Stimulated activated CD8-positive, alpha-beta memory T cell treated with anti-CD3 and anti-CD28 coated beads, Interleukin-2, amount 100 ng/mL, for 48 hours (primary cell): ENCODE measurements at places on chromosomes 3 and 15.

- no peak for DNase-seq
Observed at GRCh38 chr15:62770752-62771151, 271.8 kb upstream of the TPM1 start.

GRCh38 chr3:37396731-37397130, 222.3 kb upstream of the LRRFIP2 start:
- DNase-seq = no peak

DNA sequence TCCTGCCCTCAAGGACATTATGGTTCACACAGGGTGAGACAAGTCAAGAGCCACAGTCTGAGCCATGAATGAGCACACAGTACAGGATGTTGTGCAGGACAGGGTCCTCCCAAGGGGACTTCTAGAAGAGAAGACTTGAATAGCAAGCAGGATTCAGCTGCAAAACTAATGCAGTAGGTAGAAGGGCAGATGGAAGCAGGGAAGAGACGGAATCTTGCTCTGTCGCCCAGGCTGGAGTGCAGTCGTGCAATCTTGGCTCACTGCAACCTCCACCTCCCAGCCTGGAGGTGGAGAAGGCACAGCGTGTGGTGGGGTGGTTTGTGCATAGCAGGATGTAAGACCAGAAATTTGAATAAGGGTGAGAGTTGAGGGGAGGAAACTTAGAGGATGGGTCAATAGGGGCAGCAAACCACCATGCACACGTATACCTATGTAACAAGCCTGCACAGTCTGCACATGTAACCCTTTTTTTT, 8.0 kb downstream of the BCL2L10 start:
- DNase-seq = no peak

DNA sequence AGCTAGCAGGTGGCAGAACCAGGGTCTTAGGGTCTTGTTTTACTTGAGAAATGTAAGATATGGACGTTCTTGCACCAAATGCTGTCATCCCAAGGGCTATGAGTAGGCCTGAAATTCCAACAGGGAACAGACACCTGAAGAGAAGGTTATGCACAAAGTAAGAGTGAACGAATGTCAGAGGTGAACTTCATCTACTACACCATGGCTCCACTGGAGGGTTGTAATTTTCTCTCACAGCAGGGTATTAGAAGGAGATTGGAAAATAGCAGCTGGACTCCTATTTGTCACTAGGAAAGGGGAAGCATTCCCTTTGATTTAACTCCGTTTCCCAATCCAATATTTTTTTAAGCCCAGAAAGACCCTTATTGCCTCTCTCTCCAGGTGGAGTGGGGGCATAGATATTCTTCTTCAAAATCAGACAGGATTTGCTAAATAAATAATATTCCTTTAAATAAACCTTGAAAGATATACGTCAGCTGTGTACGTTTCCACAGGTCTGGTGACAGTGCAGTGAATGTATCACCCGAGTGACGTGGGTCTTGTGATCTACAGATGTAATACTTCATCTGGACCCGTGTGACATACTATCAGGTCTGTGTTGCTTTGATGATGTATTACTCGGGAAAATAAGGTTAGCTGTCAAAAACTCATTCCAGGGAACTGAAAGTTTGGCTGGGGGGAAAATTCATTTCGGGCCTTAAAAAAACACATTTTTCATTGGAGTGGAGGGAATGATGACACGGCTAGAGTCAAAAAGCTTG, 302.6 kb downstream of the CHL1 start:
- DNase-seq = no peak

GRCh38 chr3:89250742-89251141, 143.3 kb downstream of the EPHA3 start:
- no peak for DNase-seq

- DNase-seq = peak; percentile 35
Observed at GRCh38 chr3:124565013-124565412, 165.2 kb upstream of the UMPS start.

DNA sequence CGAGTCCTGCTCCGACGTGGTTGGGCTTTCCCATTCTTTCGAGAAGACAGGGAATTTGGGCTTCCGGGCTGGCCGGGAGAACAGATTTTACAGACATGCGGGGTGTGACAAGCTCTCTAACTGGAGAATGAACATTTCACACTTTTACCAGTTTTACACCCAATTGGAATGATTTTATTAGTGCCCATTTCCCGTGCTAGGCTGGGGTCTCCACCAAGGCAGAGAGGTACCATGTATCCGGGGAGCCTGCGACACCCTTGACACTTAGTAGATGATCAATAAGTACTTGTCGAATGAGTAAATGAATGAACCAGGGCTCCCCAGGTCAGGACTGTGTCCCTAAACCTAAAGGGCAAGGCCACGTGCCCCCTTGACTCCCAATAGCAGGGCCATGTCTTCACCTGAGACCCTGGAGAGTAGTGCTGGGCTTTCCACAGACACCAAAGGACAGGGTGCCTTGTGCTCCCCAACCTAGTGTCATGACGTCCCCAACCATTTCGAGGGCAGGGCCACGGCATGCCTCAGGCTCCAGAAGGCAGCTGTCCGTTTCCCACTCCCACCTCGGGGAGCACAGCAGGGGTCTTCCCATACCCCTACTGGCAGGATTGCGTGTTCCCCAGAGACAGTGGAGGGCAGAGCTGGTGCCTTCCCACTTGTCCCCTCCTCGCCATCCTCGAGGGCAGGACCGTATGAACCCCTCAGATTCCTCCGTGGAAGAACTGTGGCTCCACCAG, 679 bp upstream of the MYD88 start:
- no peak for DNase-seq

- no peak for DNase-seq
Observed at GRCh38 chr3:100759159-100759558, 49.9 kb downstream of the TFG start.

- no peak for DNase-seq
Observed at GRCh38 chr3:192422321-192422996, 304.9 kb downstream of the FGF12 start.

- no peak for DNase-seq
Observed at GRCh38 chr3:190005343-190006113, 115.2 kb downstream of the P3H2 start.

- no peak for DNase-seq
Observed at GRCh38 chr15:50933341-50933740, 24.9 kb downstream of the AP4E1 start.

- DNase-seq = no peak
Observed at GRCh38 chr3:73216310-73216709, 154.9 kb downstream of the EBLN2 start.

DNA sequence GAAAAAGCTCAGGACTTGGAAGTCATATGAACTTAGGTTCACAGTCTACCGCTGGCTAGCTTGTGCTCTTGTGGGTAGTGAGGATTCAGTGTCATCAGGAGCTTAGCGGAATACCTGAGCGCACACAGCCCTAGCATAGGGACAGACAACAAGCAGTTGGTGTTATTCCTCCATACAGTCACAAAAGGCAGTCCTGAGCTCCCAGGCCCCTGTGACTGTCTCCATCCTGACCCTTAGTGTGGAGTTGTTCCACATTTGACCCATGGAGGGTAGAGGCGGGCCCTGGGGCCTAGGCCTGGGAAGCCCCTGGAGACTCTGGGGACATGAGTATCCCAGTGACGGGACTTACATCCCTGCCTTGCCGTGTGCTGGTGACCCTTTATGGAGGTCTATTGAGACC, 131.5 kb upstream of the PLXNA1 start:
- DNase-seq = no peak

DNA sequence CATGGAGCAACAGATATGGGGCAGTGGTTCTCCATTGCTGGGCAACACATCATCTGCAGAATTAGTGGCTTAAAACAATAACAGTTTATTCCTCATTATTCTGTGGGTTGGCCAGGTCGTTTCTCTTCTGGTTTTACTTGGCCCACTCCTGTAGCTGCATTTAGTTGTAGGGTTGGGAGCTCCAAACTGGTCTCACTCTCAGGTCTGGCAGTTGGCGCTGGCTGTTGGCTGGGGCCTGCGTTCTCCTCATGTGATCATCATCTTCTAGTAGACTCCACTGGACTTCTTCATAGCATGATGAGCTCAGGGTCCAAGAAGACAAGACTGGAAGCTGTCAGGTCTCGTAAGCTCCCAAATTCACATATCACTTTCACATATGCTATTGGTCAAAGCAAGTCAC, 91.9 kb downstream of the EPHB1 start:
- DNase-seq = no peak

- DNase-seq = no peak
Observed at GRCh38 chr3:69324362-69325025, 61.4 kb downstream of the FRMD4B start.

DNA sequence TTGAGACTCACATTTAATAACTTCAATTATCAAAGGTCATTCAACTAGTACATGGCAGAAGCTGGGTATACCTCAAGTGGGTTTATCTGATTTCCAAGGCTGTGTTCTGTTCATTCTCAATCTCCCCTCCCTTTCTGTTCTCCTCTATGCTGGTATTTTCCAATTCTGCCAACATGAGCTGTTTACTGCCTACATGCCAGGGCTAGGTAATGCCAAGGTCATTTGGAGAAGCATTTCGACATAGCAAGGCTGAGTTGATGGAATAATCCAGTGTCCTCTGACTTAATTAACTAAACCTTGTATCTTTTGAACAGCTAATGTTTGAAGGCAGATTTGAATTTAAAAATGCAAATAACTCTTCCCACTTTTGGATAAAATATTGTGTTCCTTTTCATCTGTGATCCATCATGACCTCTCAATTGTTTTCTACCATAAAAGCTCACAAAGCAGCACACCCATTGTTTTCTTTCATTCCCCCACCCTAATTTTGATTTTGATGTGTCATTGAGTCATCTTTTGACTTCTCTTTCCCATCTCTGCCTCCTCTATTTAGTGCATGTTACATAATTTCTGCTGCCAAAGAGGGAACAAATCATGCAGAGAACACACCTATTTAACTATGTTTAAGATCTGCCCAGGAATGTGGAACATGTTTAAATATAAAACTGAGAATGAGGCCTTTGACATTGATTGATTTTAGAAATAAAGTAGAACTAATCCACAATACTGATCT, 308.8 kb upstream of the NR2E3 start:
- no peak for DNase-seq

GRCh38 chr3:131925571-131925970, 109.2 kb downstream of the CPNE4 start:
- no peak for DNase-seq

- no peak for DNase-seq
Observed at GRCh38 chr3:15646851-15647511, 45.4 kb downstream of the BTD start.

DNA sequence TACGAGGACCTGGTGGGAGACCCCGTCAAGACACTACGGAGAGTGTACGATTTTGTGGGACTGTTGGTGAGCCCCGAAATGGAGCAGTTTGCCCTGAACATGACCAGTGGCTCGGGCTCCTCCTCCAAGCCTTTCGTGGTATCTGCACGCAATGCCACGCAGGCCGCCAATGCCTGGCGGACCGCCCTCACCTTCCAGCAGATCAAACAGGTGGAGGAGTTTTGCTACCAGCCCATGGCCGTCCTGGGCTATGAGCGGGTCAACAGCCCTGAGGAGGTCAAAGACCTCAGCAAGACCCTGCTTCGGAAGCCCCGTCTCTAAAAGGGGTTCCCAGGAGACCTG, 2.5 kb downstream of the CHST2 start:
- DNase-seq = no peak

DNA sequence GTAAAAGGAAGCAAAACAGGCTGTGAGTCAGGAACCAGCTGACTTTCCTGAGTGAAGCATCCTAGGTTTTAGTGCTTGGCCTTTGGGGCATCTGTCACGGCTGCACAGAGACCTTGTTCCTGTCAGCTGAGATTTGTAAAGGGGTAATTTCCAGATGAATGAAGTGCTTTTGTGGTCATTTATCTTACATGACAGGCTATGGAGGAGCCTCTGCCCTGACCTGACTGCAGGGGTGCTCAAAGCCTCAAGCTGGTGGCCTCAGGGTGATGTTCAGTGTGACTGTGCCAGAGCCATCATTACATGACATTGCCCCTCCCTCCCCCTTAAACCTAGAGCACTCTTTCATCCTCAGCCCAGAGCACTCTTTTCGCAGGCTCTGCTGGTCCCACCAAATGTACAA, 132.5 kb downstream of the ARNT2 start:
- DNase-seq = no peak

DNA sequence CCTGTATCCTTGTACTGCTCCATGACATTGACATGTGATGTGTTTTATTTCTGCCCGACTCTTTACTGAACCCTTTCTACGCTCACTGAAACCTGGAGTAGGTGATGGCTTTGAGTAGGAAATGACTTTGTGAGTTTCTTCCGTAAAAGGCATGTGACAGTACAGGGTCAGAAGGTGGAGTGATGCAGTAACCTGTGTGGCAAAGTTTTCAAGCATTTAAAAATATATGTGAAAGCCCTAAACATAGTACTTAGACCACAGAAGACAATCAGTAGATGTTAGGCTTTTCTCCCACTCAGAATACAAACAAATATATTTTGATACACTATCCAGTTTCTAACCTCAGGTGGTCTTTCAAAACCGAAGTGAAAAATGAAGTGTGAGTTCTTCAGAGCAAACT, 31.3 kb upstream of the SACM1L start:
- no peak for DNase-seq

DNA sequence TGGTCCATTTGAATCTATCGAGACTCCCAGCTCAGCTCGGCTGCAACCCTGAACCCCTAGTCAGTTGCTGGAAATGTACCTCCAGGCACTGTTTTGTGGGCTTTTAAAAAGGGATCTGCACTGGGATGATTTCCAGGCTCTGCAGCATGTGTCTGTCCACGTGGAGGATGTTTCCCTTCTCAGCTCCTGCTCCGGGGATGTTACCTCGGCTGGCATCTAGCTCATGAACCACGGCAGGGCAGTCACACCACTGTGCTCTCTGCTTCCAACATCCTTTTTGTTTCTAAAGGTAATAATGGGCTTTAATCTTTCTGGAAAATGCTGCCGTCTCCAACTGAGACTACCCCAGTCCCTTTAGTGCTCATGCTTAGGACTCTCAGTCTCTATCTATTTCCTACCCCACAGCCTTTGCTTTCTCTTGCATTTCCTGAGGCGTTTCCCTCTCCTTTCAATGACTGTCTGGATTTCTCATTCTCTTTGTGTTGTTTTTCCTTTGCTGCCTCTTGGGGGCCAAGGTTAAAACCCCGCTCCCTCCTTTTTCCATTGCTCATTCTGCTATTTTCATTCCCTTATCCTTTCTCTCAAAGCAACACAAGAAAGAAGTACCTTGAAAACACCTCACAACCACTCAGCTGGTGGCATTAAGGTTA, 42.9 kb upstream of the AKAP13 start:
- no peak for DNase-seq

DNA sequence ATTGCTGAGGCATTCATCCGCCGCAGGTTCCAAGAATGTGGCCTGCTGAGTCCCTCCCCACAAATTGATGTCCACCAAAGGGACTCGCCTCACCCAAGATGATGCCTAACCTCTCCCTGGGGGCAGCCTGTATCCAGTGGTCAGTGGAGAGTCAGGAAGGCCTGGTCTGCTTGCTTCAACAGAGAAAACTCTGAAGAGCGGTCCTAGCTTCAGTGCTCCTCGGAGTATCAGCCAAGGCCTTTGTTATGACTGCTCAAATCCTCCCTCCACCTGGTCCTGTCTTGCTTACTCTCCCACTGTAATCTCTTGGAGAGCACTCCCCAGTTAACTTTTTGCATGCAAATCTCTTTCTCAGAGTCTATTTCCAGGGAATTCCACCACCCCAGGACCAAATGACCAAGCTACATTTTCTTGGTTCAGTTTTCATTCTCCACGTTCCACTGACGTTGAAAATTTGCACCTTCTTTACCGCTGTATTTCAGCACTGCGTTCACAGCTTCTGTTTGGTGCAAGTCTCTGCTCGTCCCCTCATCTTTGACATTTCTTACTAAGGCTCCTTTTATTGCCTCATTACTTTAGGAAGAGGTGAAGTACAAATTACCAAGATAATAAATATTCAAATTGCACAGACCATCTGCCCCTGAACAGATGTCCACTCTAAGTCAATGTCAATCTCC, 22.3 kb downstream of the CMTM7 start:
- no peak for DNase-seq
